ENCODE measurements at places on chromosomes 16 and 17.
A peak's percentile ranks its signal among the peaks of the same experiment; 100 is the strongest.

DNA sequence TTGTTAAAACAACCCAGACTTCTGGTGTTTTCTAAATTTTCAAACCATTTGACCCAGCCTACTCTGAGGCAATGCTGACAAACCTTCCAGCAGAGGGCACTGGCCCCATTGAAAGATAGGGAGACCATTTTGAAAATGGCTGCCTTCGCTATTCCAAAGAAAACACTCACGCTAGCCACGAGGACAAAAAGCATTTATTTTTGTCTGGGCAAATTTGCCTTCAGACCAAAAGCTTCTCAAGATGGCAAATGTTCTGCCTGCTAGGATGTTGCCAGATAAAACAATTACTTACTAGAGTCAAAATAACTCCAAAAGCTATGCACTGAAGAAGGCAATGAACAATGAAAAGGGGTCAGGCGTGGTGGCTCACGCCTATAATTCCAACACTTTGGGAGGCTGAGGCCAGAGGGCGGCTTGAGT, 296.7 kb upstream of the IRX5 start:
- DNase-seq: no peak

DNA sequence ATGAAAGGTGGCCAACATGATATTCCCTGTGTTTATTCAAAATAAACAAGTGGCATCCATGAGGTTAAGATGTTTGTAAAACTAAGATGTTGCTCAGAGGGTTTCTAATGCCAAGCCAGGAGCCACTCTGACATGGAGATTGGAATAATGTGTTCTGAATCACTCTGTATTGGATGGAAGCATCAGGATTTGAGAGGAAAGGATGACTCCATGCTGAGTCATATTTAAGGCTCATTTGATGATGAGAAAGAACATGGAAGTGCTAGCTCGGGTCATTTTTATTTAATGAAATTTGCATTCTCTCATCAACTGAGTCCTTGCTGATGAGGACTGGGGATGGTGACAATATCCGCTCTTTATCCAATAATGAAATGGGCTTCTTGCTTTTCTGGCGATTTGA, 6.2 kb downstream of the VAT1L start:
- DNase-seq: no peak

DNA sequence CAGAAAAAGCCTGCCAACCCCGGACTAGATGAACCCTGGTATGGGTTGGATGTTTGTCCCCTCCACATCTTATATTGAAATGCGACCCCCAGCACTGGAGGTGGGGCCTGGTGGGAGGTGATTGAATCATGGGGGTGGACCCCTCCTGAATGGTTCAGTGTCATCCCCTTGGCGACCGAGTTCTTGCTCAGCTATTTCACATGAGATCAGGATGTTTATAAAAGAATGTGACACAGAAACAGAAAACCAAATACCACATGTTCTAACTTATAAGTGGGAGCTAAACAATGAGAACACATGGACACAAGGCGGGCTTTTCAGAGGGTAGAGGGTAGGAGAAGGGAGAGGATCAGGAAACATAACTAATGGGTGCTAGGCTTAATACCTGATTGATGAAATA, 576.0 kb upstream of the HSBP1 start:
- no peak for DNase-seq

DNA sequence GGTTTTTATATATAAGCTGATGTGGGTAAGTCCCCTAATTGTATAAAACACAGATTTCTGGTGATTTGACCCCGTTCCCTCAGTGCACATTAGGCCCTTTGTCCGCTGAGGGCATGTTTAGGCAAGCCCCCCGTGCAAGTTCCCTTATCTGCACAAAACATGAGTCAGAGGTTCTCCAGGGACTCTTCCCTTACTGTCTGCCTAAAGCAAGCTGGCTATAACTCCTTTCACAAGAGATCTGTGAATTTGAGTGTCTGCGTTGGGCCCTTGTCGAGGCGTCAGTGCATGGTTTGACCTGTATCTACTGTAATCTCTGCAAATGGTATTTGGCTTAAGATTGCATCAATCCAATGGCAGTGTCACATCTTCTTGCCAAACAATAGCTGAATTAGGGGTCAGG, 712.8 kb downstream of the CDH8 start:
- DNase-seq: no peak

GRCh38 chr17:1629504-1630310, 1.1 kb upstream of the SLC43A2 start:
- no peak for DNase-seq

DNA sequence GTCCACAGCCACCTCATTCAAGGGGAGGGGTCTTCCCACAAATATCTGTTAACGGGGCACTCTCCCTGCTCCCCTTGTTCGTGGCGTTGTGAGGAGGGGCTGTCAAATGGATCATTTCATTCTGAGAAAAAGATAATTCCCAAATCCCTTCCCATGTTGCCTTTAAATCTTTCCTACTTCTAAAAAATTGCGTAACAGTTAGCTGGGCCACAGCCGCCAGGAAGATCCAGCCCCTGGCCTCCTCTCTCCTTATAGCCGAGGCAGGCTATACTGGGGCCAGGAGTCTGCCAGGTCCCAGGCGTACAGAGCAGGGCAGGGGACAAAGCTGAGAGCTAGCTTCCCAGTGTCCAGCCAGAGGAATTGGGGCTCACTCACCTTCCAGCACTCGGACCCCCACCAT, 430 bp downstream of the C16orf89 start:
- no peak for DNase-seq

- DNase-seq: no peak
These were observed 20.1 kb downstream of the COX11 start for GRCh38 chr17:54948380-54948779.

DNA sequence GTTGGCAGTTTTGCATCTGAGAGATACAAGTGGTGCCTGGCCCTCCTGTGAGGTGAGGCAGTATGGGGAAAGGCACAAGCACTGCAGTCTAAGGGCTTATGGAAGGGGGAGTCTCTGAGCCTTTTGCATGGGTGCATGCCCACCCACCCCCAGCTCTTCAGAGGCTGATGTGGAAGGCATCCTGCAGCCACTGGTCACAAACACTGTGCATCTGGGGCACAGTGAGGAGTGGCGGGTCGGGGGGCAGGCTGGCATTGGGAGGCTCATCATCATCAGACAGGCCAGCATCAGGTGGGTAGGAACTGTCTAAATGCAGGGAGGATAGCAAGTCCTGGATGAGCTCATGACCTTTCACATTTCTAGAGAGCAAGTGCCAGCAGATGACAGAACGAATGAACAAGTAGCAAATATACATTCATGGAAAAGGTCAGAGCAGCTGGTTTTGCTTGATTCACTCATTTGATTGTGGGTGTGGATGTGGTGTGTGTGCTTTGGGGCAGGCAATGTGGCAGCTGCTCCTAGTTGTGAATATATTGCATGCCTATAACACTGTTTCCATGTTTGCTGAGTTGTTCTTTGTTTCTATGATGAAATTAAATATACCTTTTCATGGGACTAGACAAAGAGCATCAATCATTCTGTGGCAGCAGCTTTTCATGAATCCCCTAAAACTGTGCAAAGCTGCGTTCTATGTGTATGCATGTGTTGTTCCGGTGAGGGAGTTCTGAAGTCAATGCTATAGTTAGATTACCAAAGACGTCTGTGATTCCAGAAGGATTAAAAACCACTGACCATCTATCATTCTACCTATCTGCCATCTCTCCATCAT, 29.2 kb downstream of the TRIM25 start:
- DNase-seq: no peak

GRCh38 chr16:53892155-53892554, 188.2 kb downstream of the FTO start:
- DNase-seq: peak; percentile 41

GRCh38 chr17:80970044-80970761, 21.4 kb upstream of the CHMP6 start:
- no peak for DNase-seq

DNA sequence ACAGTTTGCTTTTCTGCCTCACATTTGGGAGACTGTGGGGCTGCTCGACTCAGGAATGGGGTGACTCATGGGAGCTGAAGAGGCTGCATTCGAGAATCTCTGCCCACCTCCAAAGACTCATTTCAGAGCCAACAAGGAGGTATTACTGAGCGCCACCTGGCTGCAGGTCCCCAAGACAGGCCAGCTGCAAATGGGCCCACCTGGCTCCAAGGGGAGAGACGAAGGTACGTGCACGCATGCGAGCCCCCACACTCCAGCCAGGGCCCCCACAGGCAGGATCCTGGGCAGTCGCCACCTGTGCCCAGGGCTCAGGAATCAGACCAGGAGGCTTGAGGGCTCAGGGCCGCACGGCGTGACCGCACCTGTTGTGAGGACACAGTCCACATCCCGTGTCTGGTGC, 6.0 kb downstream of the HAGHL start:
- DNase-seq: no peak

GRCh38 chr17:40937384-40937819, at the start of gene KRT23:
TSS of gene KRT23 (minus strand) at chr17:40937646. CDS start at chr17:40936603, 1,043 bp downstream.
- DNase-seq: no peak

- DNase-seq: no peak
These were observed 218.7 kb downstream of the CEP112 start for GRCh38 chr17:65973237-65973636.

GRCh38 chr17:42704837-42705494, 22.6 kb downstream of the CNTNAP1 start:
- DNase-seq: no peak

- DNase-seq: peak; percentile 74
These were observed 113.9 kb upstream of the FOXF1 start for GRCh38 chr16:86396422-86396821.
